ENCODE measurements at places on chromosomes 4 and X.

DNA sequence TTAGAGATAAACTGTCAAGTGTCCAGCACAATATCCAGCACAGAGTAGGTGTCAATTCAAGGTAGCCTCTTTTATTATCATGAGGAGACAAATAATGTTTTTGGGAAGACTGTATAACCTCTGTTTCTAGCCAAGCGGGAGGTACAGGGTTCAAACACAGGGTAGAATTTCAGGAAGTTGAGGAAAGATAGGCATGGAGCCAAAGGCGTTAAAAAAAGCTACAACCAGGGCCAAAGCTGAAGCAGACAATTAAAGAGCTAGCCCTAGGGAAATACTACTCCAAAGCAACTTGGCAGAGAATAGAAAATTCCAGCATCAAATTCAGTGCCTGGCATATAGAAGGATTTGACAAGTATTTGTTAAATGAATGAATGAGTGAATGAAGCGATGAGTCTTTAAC lies 40.0 kb upstream of the CASK start:
- DNase-seq = no peak

DNA sequence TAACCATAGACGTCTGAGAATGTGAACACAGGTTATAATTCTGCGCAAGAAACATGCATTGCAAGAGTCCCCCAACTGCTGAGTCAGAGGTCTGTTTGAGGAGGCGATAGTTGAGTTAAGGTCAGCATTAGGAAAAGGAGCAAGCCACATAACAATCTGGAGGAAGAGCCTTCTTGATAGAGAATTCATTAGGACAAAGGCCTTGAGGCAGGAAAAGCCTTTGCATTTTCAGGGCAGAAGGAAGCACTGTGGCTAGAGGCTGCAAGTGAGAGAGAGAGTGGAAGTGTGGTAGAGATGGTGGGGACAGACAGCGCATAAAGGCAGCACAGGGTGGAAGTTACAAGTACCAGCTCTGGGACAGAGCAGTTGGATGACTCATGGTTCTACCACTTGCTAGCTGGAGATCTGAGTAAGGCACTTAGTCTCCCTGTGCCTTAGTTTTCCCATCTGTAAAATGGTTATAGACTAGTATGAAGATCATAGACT lies 125.8 kb upstream of the LNX1 start:
- no peak for DNase-seq

DNA sequence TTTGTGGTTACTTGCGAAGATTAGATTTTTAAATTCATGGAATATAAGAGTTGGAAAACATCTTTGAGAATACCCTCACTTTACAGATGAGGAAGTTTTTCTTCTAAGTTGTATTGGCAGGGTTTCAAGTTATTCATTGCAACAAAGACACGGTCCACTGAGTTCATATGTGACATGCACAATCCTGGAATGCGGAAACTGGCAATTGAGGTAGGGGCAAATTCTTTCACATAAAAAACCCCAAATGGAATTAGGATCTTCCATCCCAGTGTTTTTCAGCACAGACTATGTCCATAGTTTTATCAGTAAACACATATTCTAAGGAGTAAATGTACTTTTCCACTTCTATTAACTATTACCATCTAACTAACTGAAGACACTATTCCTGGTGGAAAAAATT lies 81.8 kb upstream of the NAP1L5 start:
- DNase-seq = no peak

DNA sequence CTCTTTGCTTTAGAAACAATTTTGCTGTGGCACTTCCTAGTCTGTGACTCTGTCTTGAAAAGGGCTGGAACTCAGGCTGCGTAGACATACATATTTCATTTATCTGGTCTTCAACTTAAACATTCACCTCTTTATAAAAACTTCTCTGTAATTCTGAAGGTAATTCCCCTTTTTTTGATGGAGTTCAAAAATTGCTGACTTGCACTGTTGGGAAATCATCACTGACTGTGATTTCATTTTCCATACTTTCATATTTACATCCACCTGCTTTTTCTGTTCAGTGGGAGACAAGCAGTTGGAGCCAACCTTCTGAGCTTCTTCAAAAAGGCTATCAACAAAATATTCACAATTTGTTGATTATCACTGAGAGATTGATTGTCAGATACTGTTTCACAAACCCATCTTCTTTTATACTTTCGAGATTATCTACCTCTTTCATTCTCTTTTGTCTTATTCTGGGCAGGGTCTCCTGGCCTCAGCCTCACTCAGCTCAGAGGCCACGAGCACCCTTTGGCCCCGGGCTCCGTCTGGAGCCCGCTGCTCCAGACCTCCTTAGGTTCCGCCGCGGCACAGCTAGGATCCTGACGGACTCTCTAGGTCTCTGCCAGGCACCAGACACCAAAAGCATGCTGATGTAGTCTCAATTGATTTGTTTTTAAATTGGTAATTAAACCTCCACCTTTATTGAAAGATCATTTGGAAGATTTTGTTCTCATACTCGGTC lies 39.7 kb upstream of the UGT2B17 start:
- no peak for DNase-seq

DNA sequence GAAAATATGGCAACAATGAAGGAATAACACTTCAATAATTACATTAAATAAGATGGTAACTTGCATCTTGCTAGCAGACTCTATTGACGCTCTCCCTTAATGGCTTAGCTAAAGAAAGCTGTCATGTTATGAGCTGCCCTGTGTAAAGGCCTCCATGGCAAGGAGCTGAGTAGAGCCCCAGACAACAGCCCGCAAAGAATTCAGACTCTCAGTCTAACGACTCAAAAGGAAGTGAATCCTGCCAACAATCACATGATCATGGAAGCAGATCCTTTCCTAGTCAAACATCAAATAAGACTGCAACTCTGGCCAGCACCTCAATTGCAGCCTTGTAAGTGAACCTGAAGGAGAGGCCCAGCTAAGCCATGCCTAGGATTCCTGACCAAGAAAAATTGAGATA lies 157.6 kb downstream of the MAB21L2 start:
- DNase-seq = no peak

GRCh38 chr4:150079081-150079581 lies 886 bp downstream of the DCLK2 start:
- DNase-seq = peak; percentile 52

DNA sequence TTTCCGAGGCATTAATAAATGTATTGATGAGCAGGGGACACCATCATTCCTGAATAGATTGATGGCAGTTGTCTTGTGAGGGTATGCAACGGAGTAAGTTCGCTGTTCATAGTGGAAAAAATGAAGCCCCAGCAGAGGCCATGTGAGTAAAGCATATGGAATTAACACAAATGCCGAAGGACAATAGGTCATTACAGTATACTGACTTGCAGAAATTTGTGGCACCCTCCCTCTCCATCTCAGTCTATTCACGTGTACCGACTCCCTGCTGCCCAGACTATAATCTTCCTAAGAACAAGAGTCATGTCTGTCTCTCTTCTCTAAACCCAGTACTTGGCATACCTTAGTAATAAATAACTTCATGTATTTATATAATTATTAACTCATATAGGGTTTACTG lies 47.1 kb upstream of the PCDH10 start:
- DNase-seq = no peak

- DNase-seq = no peak
These were observed at the start of gene ACE2 for GRCh38 chrX:15600745-15601144. Gene ACE2 (minus strand): TSS chrX:15600960. CDS start chrX:15600911, 49 bp downstream.

Measured in NCI-H1105 treated with DMSO at 0.1 percent for 48 hours (cell line).